Neural progenitor cell (in vitro differentiated cells): ENCODE measurements at places on chromosomes 3 and 15. TPM values are rescaled to one million over a fixed set of nuclear protein-coding genes. Genes with fewer than 3 reads are reported as not detected.

DNA sequence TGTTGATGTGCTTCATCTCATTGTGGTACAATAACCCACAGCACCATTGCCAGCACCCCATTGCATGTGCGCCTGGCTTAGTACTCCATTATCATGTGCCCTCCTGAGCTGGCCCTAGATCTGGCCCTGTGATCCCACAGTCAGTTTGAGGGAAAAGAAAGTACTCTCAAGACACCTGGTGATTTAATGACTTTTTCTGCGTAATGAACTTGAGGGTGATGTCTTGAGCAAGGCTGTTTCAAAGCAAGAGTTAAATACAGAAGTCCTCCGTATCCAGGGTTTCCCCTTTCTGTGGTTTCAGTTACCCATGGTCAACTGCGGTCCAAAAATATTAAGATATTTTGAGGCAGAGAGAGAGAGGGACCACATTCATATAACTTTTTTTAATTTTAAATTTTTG, 16.3 kb downstream of the C3orf20 start:
- no peak for DNase-seq
- peaks cover 25% of the 10 kb centered on the region for H3K27me3 ChIP-seq
- H3K36me3 ChIP-seq: no peaks in the 10 kb centered on the region
- no peaks in the 10 kb centered on the region for H3K4me1 ChIP-seq
- H3K4me3 ChIP-seq: no peak overlapping the region
- no peak overlapping the region for H3K27ac ChIP-seq

GRCh38 chr15:81531109-81531592, 157.1 kb upstream of the TMC3 start:
- no peak overlapping the region for H3K27ac ChIP-seq
- H3K27me3 ChIP-seq: peaks cover 8% of the 10 kb centered on the region
- no peaks in the 10 kb centered on the region for H3K36me3 ChIP-seq
- peaks cover 5% of the 10 kb centered on the region for H3K4me1 ChIP-seq

- no peaks in the 10 kb centered on the region for H3K4me1 ChIP-seq
- H3K27me3 ChIP-seq: no peaks in the 10 kb centered on the region
- no peaks in the 10 kb centered on the region for H3K36me3 ChIP-seq
- no peak overlapping the region for H3K4me3 ChIP-seq
Measured at GRCh38 chr15:35444557-35445204, 101.3 kb downstream of the DPH6 start.

Gene CLDN1
- 0.24 and 0.34 TPM in 2 replicates for total RNA-seq
